ENCODE measurements at places on chromosomes 12 and 14.

DNA sequence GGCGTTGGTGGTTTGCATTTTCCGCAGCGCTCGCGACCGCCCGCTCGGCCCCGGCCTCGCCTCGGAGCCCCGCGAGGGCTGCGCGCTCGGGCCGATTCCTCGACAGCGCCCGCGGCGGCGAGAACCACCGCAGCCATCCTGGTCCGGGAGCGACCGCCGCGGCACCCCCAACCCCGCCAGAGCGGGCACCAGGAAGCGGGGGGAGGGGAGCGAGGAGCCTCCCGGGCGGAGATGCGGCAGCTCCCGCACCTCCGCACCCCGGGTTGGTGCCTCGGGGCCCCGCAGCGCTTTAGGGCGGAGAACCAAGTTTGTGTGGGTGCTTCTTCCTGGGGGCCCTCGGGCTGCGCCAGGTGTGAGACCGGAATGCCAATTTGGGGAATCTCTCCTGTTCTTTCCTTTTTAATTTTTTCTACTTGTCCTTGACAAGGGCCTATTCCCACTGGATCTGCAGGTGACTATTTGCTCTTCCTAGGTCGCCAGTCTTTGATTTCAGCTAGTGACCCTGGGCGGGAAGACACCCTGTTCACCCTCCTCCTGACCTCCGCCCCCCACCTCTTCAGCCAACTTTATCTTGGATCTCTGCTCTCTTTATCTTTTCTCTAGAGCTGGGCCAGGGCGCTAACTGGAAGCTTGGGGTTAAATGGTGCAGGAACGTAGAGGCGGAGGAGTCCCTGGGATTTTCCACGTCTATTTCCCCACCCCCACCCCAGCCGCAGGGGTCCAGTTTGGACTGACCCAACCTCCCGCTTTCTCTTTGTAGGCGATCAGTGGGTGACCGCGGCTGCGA is at the start of gene SOCS2:
TSS of gene SOCS2 (plus strand) at position 751 of the 787 bp plus-strand sequence. CDS start 223 bp downstream, outside the sequence.
- DNase-seq: no peak

GRCh38 chr12:103840462-103840875 is 565 bp downstream of the NT5DC3 start:
- no peak for DNase-seq

DNA sequence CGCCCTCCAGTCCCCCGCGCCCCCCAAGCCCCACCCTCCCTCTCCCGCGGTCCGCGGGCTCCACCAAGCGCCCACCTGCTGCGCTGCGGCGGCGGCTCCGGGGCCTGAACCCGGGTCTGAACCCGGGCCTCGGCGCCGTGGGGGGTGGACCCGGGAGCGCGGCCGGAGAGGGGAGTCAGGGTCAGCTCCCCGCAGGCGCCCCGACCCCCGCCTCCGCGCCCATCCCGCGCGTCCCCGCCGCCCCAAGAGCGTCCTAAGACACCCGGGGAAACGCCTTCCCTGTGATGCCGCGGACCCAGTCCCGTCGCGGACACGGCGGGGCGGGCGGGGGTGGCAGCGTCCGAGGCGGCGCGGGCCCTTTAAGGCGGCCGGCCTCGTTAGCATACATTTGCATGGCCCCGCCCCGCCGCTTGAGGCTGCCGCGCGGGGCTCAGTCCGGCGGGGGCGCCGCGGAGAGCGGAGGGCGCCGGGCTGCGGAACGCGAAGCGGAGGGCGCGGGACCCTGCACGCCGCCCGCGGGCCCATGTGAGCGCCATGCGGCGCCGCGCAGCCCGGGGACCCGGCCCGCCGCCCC is at the start of gene MMP17:
TSS of gene MMP17 (plus strand) at position 433 of the 574 bp plus-strand sequence. CDS start at position 535, 102 bp downstream.
- DNase-seq: no peak

GRCh38 chr12:94080341-94081009 is 67.9 kb upstream of the PLXNC1 start:
- DNase-seq: no peak

DNA sequence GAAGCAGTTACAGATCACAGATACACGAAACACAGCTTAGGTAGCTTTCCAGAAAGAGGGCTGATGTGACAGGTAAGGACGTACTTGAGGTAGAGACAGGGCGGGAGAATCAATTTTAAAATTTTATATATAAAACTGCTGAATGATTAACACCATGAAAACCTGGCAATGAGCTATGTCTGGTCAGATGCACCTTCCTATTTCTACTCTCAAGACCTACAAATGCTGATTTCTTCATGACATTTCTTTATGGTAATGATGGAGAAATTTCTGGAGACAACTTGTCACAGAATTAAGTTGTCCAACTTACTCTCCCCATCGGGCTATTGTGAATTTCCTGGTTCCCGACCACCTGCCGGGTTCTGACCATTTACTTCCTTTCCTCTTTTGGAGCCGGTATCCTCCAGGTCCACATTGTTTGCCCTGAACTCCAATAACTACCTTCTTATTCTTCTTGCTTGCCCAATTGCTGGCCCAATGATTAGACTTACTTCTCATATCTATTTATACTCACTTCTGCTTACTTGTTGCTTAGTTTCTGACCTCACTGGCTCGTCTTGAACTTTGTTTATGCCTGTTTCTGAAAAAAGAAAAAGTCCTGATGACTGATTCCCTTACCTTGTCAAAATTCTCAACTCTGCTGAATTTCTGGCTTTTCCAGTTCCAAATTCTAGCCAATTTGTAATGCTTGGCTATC is 12.8 kb upstream of the ATP2B1 start:
- no peak for DNase-seq

DNA sequence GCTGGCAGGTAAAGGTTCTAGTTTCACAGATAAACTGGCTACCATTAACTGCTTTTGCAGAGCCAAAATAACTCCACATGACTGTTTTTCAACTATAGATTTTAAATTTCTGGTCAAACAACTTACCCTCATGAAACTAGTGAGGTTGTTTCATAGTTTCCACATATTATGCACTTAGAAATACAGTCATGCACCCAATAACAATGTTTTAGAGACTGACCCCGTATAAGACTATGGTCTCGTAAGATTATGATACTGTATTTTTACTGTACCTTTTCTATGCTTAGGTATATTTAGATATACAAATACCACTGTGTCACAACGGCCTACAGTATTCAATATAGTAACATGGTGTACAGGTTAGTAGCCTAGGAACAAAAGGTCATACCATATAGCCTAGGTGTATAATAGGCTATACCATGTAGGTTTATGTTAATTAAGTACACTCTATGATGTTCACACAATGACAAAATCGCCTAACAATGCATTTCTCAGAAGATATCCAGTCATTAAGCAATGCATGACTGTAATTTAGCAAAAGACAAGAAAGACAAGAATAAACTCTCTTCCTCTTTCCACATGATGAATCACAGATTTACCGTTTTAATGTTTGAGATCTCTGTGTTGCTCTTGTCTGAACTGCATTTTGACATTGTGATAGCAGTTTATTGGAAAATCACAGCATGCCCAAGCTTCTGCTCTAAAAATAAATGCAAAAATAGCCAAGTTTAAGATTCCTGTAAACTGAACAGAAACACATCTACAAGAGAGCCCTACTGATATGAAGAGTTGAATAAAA is 17.1 kb downstream of the DICER1 start:
- DNase-seq: no peak

- no peak for DNase-seq
Measured at GRCh38 chr14:71932229-71932981, at the start of gene RGS6. RGS6 (plus strand) TSS chr14:71932429.

GRCh38 chr14:31895646-31896045 is 181.5 kb upstream of the ARHGAP5 start:
- DNase-seq: no peak

GRCh38 chr12:105799103-105799502 is 339.7 kb downstream of the NUAK1 start:
- no peak for DNase-seq

- no peak for DNase-seq
Measured at GRCh38 chr12:44063671-44064070, 227.8 kb downstream of the TMEM117 start.

- no peak for DNase-seq
Measured at GRCh38 chr12:114661245-114661644, 22.7 kb downstream of the TBX3 start.

- DNase-seq: no peak
Measured at GRCh38 chr14:97602438-97603117, 805.4 kb downstream of the VRK1 start.

DNA sequence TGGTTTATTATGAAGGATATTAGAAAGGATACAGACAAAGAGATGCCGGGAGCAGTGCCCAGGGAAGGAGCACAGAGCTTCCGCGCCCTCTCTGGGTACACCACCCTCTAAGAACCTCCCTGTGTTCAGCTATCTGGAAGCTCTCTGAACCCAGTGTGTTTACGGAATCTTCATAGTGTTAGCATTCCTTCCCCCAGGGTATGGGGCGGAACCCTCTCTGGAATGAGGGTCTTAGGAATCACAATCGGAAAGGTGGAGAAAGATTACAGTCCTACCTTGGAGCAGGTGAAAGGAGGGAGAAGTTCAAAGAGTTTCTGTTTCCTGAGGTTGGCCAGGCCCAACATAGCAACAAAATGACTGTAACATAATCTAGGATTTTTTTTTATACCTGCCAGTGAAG is 6.8 kb upstream of the NUDT4 start:
- DNase-seq: no peak

DNA sequence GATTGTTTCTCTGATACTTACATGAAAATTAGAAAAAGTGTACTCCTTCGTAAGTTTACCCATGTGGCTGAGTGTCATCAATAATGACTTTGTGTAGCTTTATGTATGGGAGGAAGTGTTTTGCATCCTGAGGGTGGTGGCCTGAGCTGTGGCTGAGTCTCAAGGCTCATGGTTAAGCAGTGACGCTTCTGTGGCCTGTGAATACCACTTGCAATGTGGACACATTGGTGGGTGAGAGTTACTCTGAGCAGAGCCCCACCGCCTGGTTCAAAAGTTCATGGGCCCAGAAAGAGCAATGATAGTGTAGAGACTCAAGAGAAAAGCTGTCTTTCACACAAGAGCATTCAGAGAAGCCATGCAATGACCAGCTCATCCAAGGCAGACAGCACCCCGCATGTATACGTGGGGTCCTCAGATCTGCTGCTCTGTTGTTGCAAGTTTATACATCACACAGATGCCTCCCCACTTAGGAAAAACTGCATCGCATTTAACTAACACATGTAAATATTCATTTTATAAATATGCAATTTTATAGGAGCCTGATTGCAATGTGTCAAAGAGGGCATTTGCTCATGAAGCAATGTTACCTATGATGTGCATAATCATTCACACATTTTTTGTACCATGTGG is 55.1 kb upstream of the FRMD6 start:
- no peak for DNase-seq

- DNase-seq: no peak
Measured at GRCh38 chr12:3722368-3722767, 30.5 kb downstream of the CRACR2A start.

DNA sequence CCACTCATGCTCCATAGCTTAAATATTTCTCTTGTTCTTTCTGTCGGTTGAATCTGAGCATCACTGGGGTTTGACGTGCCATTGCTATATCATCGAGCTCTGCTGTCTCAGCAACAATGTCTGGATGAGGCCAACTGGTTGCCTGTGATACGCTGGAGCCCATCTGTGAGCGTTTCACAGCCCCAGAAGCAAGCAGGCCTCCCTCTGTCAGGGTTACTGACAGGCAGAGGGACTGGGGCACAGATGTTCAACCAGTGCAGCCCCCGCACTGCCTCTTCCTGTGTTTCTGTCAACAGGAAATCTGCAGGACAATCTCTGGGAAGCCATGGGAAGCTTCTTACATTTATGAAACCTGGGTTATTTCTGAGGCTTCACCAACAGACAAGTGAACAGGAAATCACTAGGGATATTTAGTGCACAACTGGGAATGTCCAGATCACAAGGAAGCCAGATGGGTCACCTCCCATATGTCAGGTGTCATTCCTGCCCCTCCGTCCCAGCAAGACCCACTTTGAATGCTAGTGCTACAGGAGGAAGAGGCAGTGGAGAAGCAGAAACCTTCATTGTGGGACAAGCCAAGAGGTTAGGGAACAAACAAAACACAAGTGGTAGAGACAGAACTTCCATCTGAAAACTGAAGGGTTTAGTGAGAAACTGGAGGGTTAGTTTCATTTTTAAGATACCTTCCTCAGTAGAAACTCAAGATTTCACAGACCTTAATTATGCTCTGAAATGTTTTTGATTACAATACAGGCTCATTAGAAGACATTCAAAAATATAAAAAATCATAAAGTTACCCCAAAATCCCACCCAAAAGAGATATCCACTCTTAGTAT is 24.1 kb downstream of the DMAC2L start:
- DNase-seq: no peak

GRCh38 chr14:74547331-74547927 is 53.9 kb downstream of the ISCA2 start:
- no peak for DNase-seq

- DNase-seq: no peak
Measured at GRCh38 chr12:79668113-79668512, 22.7 kb downstream of the PAWR start.

- DNase-seq: no peak
Measured at GRCh38 chr14:99634443-99634842, 10.5 kb upstream of the HHIPL1 start.

DNA sequence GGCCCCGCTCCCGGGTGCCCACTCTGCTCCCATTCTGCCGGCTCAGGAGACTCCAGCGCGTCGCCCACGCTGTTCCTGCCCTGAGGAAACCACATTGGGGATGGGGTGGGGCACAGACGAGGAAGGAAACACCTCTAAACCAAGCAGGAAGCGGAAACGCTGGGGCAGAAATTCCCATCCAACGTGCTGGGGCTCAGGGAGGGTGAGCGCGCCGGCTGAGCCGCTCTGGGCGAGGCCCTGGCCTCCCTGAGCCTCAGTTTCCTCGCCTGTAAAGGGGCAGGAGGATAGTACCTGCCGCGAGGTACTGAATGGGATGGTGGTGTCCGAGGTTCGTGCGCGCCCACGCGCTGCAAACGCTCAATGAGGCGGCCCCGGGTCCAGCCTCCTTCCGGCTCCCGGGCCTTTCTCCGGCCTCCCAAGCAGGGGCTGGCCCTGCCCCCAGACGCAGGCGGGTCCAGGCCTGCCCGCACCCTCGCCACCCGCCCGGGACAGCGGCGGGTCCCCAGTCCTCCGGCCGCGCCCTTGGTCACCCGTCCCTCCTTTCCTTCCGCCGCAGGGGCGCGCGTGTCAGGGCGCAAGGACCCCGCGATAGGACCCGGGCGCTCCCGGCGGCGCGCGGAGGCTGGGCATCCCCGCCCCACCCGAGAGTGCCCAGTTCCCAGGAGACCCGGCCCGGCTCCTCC is 673 bp downstream of the BEGAIN start:
- DNase-seq: no peak

DNA sequence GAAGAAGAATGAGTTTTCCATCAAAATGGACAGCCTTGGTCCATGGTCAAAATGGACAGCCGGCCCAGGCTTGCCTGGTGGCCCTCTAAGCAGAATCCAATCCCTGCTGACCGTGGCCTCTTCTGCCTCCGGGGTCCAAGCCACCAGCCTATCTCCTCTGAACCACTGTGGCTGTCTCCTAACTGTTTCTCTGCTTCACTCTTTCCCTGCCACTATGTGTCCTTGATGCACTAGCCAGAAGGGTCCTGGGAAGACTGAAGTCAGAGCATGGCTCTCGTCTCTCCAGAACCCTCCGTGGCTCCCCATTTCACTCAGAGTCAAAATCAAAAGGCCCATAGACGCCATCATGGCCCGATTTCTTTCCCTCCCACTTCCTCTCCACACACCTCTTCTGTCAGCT is 8.5 kb upstream of the FZD10 start:
- no peak for DNase-seq
